ENCODE measurements at places on chromosomes 5 and 9. TPM values are rescaled to one million over a fixed set of nuclear protein-coding genes. Genes with fewer than 3 reads are reported as not detected.

DNA sequence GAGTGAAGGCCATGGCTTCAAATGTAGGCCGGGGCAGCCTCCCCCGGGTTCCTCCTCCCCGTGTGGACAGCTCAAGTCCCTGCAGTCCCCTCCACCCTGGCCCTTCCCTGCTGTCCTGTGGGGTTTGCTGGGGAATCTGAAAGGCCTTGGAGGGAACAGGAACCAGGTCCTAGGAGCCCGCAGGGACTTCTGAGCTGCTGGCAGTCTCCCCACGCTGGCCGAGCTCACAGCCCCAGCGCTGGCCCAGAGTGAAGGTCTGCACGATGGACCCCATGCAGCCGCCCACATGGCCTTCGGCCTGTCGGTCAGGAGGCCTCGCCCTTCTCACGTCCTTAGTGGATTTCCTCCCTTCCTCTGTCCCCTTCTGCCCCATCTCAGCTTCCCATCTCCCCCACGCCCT, 25.7 kb upstream of the NOTCH1 start:
- DNase-seq: no peak

- DNase-seq: peak; percentile 98
Observed at GRCh38 chr5:154445422-154446194, at the start of gene SAP30L. SAP30L (plus strand) TSS chr5:154445997; CDS start chr5:154446605, 608 bp downstream.

DNA sequence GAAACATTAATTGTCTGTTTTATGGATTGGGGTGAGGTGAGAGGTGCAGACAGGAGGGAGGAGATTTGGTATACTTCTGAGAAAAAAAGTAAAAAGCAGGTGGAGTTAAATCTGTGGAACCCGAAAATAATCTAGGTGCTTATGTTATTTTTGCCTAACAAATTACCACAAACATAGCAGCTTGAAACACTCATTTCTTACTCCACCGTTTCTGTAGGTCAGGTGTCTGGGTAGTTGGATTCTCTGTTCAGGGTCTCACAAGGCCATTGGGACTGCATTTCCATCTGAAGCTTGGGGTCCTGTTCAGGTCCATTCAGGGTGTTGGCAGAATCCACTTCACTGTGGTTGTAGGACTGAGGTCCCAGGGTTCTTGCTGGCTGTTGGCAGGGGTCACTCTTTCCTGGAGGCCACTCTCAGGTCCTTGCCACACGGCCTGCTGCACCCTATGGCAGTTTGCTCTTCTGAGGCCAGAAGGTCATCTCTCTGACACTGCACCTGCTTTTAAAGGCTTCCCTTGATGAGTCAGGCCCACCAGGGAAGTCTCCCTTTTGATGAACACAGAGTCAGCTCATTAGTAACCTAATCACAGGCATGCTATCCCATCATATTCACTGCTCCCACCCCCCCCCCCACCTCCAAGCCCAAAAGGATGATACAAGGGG, 82.2 kb downstream of the TRIO start:
- DNase-seq: no peak

GRCh38 chr9:110303133-110303532, 34.5 kb downstream of the TXNDC8 start:
- no peak for DNase-seq

DNA sequence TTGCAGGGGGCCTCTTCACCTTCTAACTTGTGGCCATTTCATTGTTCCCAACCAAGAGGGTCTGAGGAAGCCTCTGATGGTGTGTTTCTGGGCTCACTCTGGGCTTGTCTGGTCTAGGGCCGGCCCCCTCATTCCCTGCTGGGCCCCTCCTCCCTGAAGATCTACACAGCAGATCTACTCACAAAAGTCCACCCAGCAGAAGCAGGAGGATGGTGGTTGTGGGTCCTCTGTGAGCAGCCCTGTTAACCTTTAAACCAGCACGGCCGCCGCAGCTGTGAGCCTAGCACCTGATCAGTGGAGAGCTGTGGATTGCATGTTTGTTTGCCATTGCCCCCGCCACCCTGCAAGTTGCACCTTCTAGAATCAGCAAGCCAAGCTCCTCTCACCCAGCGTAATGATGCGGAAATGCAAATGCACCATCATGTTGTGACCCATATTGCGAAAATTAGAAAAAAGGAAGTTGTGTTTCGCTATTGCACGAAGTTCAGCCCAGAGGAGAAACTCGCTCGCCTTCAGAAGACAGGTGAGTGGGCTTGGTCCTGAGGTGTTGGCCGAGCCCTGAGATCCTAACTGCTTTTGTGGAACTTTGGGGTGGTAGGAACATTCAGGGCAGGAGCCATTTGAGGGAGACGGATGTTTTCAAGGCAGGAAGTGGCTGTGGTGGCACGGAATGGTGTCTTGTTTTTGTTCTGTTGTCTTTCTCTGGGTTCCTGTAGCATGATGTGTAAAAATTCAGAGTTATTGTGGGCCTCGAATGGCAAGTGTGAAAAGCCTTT, 16.7 kb downstream of the FGD3 start:
- DNase-seq: no peak

DNA sequence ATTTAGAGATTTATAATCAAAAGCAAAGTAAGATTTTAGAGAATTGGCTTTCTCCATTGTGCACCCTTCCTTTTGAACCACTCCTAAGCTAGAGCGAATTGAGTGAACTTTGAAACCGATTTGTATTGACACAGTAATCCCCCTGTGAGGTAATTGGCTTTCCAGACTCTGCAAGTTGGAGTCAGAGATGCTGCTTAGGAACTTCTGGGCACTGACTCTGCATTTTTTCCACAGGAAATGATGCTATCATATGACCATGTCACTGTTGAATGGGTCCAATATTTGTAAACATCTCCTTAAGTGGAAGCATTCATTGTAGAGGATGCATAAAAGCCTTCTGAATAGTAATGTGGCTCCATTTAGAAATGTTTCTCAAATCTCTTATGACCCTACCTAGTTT, 394.4 kb upstream of the ZNF608 start:
- DNase-seq: no peak

DNA sequence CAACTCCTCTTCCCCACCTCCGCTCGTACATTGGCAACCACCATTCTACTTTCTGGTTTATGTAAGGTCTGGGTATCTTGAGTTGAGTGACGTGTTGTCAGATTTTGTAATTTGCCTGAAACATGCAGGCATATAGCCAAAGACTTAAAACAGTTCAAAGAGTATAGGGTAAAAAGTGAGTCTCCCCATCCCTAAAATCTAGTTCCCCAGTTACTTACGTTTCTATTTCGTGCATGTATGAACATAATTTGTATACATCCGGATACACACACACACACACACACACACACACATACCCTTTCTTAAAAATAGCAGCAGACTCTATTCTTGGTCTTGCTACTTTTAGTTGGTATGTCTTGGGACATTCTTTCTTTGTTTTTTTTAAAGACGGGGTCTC, 915 bp downstream of the HSDL2 start:
- DNase-seq: no peak

DNA sequence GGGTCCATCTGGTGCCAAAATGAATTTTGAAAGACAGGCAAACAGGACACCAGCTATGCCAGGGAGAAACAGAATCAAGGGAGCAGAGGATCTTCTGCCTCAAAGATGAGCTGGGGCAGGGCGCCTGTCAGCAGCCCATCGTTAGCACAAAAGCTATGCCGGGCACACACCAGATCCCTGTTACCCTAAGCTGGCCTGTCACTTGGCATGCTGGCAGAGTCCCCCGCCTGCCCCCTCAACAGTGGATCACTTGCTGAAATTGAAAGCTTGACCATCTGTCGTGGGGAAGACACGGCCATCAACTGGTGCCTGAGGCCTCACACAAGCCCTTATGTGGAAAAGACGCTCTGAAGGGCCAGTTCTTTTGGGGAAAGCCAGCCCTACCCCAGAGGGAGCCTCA, 256.4 kb downstream of the EBF1 start:
- DNase-seq: no peak

DNA sequence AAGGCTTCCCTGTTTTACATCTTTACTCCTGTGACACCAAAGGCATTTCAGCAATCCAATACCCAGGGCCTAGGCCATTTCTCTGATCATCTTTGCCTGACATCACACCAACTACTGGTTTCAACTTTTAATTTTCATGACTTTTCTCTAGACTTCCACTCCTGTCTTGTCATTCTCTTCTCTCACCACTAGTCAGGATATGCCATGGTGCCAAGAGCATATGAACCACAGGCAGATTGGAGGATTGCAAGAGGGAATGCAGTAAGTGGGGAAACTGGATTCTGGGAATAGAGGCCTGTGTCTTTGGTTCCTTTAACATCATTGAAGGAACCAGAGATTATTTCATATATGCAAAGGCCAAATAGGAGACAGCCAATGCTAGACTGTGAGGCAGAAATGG, 69.3 kb downstream of the ANKRD31 start:
- DNase-seq: no peak

- DNase-seq: no peak
Observed at GRCh38 chr5:95029569-95030366, 255.1 kb downstream of the MCTP1 start.

- DNase-seq: no peak
Observed at GRCh38 chr5:108418197-108418596, 36.3 kb upstream of the FBXL17 start.

GRCh38 chr5:160082614-160083500, 36.4 kb downstream of the PWWP2A start:
- DNase-seq: no peak

DNA sequence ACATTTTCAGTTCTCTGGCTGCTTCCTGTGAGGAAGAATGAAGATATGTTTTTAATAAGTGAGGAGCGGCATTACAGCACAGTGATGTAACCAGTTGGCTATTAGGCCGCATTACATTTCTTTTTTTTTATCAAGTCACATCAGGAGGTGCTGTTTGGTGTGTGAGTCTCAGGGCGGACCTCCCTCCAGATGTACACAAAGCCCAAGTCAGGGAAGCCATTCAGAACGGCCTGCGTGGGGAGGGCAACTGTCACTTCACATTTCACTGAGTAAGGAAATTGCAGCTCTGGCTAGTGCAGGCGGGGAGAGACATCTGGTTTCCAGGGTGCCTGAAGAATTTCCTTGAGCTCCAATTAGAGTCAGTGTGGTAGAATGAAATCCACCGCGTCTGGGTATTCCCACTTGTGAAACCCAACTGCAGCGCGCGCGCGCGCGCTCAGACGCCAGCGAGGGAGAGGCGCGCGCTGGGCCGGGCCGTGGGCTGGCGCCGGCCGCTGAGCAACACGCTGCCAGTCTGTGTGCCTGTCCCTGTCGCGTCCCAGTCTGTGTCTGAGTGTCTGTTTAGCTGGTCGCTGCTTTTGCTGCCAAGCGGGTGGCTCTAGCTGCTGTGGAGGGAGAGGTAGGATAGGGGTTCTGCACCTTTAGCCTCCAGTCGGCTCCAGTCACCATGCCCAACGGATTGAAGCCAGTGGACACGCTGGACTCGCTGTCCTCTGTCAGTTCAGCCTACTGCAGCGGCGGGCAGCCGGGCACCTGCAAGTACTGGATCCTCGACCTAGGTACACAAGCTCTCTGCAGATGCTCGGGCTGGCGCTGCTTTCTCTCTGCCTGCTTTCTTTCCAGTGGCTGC, 140.8 kb upstream of the OTULINL start:
- no peak for DNase-seq

GRCh38 chr9:31541721-31542281, 842.6 kb upstream of the ACO1 start:
- no peak for DNase-seq

DNA sequence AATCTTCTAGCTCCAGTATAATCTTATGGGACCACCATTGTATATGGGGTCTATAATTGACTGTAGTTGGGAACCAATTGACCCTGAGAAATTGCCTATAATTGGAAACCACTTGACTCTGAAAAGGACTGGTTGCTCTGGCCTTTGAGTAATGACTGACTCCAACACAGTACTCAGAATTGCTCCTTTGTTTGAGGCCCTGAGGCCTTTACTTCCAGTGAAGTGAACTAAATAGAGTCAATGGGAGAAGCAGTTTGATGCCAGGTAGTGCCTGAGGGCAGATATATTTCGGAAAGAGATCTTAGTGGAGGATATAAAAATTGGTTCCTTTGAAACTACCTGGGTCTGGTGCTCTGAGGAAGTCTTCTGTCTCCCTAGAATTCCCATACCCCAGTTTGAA, 16.0 kb upstream of the TMEM171 start:
- no peak for DNase-seq

- DNase-seq: no peak
Observed at GRCh38 chr9:126157826-126158587, 168.6 kb upstream of the MVB12B start.

DNA sequence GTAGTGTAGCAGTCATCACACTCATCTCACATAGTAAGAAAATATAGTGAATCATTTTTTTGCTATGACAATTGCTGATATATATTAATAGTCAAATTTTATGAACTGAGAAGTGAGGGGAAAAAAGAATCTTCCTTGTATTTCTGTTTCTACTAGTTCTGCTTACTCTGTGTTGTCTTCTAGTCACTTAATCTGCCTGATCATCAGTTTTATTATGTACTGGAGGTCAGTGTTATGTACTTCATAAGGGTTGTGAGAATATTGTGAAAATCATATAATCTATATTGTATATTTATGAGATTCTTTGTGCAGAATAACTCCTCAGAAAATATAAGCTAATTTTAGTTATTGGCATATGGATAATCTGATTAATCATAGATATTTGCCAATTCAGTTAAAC, 546.9 kb upstream of the RIOK2 start:
- no peak for DNase-seq

- no peak for DNase-seq
Observed at GRCh38 chr5:77168879-77169244, 41.6 kb upstream of the PDE8B start.

DNA sequence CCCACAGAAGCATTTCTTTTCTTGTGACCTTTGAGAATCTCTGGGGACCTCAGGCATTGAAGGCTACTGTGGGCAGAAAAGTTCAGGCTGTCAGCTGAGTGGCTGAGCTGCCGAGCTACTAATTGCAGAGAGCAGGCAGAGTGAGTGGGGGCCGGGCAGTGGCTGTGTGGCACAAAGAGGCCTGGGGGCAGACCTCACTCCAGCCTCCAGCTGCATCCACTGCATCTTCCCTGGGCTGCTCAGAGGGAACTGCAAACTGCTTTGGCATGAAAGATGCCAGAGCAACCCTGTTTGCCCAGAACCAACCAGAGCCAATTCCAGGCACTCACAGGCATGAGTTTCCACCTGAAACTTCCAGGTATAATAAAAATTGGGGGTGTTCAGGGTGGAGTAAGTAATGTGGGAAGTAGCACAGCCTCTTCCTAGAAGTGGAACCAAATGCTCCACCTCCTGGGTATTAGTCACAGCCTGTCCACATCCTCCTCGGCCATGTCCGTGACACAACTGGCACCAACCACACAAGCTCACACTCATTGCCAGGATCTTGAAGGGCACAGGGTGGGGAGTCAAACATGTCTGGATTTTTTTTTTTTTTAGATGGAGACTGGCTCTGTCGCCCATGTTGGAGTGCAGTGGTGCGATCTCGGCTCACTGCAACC, 548.9 kb downstream of the BNC2 start:
- peak; percentile 23 for DNase-seq

- no peak for DNase-seq
Observed at GRCh38 chr9:15778861-15779260, 226.0 kb downstream of the CCDC171 start.

The ADRA1B gene
- 12.0 TPM for total RNA-seq

The GABRA6 gene
- total RNA-seq: not detected

The PDE6A gene
- total RNA-seq: not detected

The JAK2 gene
- total RNA-seq: 3.9 TPM

The PLAC8L1 gene
- total RNA-seq: not detected

The ADAMTS2 gene
- total RNA-seq: 11.9 TPM

The RALGDS gene
- 4.7 TPM for total RNA-seq

The NMRK1 gene
- 32.9 TPM for total RNA-seq

The PCDHB15 gene
- total RNA-seq: 0.38 TPM
